ENCODE measurements at places on chromosomes 3 and 15.

DNA sequence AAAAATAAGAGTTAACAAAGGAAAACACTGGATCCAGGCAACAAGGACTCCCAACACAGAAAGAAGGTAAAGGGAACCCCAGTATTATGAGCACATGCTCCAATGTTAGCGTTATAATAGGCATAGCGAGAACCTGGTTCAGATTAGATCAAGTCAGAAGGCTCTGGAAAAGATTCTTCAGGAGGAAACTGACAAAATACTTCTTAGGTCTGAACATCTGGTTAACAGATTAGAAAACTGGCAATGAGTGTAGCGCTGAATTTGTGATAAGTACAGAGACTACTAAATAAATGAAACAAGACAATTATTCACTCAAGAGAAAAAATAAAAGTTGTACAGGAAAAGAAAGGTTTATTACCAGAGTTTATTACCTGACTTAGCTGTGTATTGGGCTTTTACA, 146.1 kb downstream of the DPH6 start:
- DNase-seq, result no peak

DNA sequence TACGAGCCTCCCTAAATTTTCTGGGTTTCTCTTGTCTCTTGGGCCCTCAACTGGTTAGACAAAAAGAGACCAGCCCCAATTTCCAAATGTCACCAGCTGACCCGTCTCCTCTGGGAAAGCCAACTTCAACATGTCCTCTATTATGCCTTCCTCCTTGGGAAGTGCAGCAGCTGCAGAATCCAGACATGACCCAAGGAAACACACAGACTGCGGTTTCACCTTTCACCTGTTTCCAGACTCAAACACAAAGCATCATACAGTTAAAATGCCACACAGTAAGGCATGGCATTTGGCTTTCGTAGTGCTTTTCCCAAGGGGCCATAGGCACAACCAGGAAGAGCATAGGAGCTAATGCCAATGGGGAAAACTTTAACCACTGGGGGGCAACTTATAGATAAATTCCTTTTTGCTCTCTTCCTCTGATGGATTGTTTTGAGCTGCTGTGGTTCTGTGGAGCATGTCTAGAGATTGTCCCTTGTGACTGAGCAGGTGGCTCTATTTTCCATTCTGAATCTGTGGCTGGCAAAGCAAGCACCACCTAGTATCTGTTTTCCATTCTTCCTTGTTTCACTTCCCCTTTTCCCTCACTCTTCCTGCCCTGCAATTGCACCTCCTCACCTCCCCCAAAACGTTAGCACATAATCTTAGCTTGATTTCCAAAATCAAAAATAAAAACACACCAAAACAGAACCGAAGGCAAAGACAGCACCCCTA, 49.3 kb downstream of the HHLA2 start:
- no peak for DNase-seq

DNA sequence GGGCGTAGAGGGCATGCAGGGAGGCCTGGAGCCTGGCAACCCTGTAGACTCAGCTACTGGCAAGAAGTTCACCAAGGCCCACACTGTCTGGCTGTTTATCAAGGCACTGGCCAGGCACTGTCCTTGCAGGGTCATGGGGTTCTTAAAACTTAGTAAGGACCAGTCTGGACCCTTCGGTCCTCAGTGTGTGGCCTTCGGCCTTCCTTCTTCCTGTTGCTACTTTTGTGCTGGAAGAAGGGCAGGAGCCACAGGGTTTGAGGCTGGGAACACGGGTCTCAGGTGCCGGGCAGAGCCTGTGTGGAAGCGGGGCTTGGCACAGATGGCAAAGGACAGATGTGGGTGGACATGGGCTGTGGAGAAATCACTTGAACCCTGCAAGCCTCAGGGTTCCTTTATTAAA, 76.6 kb downstream of the SNRK start:
- no peak for DNase-seq

GRCh38 chr3:69441040-69441439, 55.2 kb upstream of the FRMD4B start:
- no peak for DNase-seq

GRCh38 chr15:99453637-99454030, 112.2 kb upstream of the MEF2A start:
- no peak for DNase-seq

DNA sequence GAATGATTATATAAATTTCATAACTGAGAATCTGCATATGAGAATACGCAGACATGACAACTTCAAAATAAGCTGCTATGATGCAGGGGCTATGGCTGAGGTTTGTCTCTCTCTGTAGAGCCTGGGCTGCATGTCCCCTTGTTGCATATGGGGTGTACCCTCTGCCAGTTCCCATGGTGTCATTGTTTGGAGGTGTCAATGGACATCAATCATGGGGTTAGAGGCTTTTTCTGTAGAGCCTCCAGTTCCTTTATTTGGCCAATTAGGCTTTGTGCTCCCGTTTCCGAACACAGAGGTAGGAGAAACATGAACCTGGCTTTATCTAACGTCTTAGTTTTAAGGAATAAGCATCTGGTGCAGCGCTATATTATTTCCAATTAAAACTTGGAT, 77.3 kb upstream of the RARB start:
- no peak for DNase-seq

DNA sequence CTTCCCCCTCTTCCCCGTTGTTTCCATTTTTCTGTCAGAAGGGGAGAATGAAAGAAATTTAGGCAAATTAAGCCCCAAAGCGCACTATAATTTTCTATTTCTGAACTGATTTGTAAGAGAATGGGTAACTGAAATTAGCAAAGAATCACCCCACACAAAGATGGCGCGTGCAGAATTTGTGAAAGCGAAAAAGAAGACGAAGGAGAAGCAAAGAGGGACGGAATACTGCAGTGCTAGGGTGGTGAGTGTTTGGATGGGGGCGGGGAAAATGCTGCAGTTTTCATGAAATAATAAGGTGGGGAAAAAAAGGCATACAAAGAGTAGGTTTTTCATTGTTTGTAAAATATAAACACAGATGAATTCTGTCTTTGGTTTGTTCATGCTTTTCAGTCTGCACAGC, 4.6 kb upstream of the CTNNB1 start:
- no peak for DNase-seq

- no peak for DNase-seq
These were observed 79.9 kb upstream of the SLC25A26 start for GRCh38 chr3:66140743-66141372.

DNA sequence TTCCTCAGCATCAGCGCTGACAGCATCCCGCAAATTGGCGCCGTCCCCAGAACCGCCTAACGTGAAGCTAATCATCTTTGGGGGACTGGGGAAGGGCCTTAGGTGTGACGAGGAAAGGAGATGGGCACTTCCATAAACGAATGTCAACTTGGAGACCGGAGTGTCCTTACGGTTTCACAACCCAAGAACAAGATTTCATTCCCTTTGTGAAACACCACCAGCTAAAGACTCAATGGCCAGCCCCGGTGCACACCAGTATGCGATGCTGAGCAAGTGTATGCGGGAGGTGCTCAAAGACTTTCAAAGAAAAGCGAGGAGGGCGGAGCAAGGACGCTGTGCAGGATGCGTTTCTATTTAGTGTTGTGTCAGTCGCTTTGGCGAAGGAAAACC, 759 bp upstream of the TTBK2 start:
- peak; percentile 14 for DNase-seq

DNA sequence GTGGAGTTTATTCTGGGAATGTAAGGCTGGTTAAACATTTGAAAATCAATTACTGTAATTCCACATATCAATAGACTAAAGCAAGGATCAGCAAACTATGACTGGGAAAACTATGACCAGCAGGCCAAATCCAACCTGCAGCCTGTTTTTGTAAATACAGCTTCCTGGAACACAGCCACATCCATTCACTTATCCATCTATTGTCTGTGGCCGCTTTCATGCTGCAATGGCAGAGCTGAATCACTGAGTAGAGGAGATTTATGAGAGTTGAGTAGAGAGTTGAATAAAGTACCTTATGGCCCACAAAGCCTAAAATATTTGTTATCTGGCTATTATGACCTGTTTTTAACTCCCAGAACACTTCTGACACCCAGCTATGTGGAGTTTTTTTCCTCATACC, 12.2 kb downstream of the MYLK start:
- DNase-seq, result no peak

DNA sequence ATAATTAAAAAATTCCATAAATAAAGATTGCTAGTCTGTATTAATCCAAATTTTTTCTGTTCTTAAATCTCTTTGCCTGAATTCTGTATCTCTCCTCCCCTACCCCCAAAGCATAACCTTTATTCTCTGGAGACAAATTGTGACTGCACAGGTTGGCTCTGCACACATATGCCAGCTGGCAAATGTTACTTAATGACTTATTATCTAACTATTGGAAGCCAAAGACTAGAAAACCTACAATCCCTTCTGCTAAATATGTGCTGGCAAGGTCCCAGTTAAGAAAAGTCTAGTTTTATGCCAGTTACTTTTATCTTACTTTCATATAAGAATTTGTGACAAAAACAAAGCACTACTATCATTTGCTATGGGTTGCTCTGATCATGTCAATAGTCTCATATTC, 569.3 kb downstream of the MECOM start:
- no peak for DNase-seq

GRCh38 chr15:42665827-42666226, 71.1 kb downstream of the CDAN1 start:
- no peak for DNase-seq

- no peak for DNase-seq
These were observed 139.3 kb upstream of the HES1 start for GRCh38 chr3:193996641-193997089.

DNA sequence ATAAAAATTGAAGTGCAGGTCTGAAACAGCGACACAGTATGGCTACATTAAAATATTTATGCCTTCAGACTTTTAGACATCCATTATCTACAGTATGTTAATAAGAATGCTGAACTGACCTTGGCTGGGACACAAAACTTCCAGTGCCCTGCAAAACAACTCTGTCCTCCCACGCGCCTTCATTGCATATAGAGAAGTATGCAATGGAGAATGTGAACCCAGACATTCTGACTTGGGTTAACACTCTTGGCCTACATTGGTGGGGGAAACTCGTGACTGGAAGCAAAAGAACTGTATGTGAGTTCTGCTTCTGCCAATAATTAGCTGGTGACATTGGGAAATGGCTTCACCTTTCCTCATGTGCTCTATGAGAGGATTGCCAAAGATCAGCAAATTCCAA, 110.5 kb upstream of the SLC24A5 start:
- no peak for DNase-seq

GRCh38 chr3:62046326-62046725, 327.0 kb downstream of the FEZF2 start:
- no peak for DNase-seq

DNA sequence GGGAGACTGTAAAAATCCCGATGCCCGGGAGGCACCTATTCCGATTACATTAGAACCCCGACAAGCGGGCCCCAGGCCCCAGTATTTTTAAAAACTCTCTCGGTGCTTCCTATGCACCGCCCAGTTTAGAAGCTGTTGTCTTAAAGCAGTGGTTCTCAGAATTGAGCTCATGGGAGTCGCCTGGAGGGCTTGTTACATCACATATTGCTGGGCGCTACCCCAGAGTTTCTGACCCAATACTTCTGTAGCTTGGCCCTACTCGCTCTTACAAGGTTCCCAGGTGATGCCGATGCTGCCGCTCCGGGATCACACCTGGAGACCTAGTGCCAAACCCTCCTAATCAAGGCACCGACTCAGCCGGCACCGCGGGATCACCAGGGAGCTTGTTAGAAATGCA, 35.2 kb downstream of the CPN2 start:
- DNase-seq, result no peak

DNA sequence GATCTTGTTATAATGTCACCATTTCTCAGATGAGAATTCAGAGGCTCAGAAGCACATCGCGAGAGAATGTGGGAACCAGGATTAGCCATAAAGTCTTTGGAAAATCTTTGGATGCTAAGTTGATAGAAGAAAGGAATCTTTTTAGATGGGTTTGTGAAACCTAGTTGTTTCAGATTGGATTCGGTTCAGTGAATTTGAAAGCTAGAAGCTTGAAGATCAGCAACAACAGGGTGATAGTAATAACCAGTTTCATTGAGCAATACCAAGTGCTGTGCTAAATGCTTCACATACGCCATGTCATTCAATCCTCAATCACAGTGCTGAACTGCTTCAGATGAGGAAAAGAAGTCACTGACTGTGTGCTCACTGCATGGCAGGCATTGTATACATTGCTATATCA, 47.4 kb upstream of the MITF start:
- no peak for DNase-seq

- no peak for DNase-seq
These were observed 48.1 kb upstream of the FLNB start for GRCh38 chr3:57960174-57960505.

DNA sequence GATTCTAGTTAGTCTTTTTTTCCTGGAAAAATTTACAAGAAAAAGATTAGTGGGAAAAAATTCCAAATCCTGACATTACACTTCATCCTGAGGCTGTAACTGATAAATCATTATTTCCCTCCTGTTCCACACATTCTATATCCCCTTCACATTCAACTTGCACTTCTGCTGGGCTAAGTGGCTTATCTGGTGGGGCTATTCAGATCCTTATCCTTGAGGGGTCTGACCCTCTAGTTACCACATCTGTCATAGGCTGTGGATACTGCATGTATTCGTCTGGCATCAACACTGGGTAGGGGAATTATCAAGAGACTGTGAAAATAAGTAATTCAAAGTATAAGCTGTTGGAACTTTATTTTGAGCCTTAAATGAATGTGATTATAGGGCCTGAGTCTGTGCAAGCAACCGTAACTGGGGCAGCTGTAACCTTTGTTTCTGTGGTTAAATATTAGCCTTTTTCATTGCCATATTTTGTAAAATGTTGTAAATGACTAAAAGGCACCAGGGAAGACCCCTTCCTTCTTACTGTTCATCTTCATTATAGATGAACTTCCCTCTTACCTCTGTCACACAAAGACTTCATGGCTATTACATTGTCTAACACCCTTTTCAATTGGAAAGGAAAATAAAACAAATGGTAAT, 28.0 kb upstream of the TEX9 start:
- DNase-seq, result no peak

DNA sequence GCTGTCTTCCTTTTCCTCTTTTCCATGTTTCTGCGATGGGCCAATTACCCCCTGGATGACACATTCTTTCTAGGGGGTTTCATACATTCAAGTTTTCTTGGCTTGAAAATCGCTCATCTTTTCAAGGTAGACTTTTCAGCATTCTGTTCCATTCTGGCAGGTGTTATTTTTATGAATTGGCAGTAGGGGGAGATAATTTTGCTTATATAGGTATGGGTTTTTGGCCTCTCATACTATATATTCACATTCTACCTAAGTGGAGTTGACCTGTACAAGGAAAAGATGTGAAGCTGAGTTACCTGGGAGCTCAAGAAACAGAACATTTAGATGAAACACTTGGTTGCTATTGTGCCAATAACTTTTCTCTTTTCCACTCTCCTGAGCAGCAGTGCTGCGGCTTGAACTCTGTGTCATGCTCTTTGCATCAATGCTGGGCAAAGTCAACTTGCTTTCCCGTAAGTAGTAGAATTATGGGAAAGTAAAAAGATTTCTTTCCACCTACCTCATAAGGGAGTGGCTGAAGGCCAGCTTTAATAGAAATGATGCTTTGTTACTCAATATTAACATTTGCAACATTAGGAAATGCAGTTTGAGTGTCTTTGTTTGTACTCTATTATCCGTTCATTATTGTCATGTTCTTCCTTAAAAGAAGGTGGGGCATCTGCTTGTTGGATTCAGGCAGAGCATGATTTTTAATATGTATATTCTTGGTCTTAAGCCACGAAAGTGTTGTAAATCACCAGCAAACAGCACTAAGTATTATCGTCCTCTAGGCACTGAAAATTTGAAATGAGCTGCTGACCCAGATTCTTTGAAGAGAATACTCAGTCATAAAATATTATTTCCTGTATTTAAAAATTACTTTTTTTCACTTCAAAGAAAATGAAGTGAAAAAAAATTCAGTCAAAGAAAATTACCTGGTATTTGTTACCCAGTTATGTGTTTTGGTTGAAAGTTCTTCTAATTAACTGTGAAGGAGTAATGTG, 27.7 kb upstream of the MFSD1 start:
- DNase-seq, result no peak
